ENCODE measurements at places on chromosomes 12 and 14. TPM values are rescaled to one million over a fixed set of nuclear protein-coding genes. Genes with fewer than 3 reads are reported as not detected.

Gene KRT77
- not detected for total RNA-seq

Gene GLIPR1L2
- 0.46 TPM for total RNA-seq

Gene CDCA3
- total RNA-seq, result 3.5 TPM

Gene WDR89
- 10.6 TPM for total RNA-seq

Gene LRRC10
- total RNA-seq, result not detected

Gene SDSL
- total RNA-seq, result 4.9 TPM

Data from smooth muscle cell of the pulmonary artery (primary cell).